ENCODE measurements at places on chromosomes 13 and 19.

- DNase-seq = no peak
Observed at GRCh38 chr13:30676672-30677071, 58.7 kb upstream of the ALOX5AP start.

DNA sequence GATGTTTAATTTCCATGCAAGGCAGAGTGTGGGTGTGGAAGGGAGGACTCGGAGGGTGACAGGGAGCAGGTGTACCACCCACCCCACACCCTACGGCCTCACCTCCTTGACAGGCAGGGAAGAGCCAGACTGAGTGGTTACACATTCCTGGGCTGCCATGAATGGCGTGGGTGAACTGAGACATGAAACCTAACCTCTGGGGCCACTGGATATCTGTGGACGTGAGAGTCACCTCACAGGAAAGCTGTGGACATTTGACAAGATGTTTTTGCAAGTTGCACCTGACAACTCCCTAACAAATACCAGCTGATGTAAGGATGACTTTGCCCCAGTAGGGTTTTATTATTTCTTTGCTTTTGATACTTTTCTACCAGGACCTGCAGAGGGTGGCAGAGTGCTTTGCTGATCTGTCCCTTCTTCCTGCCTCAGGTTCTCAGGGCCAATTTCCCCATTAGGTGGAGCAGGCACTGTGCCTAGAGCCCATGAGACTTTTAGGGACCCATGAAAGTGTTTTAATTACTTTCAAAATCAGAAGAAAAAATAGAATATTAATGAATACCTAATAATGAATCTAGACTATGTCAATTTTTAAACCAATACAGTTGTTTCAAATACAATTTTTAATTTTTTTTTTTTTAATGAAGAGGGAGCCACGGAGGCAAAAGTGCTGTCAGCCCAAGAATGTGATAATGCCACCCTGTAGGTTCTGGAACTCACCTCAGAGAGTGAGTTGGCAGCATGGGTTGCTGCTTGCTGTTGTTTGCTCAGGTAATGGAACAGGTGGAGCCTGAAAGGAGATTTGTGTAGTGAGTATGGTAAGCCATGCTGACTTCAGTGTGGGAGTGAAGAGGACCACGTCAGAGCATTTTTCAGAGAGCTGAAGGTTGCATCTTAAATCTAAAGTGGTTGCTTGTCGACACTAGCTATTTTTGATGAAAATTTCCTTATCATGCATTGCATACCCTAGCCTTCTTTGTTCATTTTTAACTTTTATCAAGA, 58.0 kb upstream of the CYSLTR2 start:
- no peak for DNase-seq

DNA sequence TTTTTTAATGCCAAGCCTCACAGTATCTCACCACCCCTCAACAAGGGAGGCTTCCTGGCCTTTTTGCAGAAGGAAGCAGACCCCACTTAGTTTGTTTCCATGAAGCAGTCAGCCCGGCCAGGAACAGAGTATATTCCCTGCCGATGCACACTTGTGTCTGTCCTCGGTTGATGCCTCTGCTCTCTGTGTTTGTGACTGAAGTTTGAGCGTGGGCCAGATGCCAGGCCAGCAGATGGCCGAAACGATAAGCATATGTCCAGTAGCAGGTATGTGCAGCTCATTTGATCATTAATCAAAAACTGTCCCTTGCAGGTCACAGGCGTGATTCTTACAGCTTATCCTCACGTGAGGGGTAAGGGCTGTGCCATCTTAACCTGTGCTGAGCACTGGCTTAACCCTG, 144.0 kb downstream of the IRS2 start:
- no peak for DNase-seq

DNA sequence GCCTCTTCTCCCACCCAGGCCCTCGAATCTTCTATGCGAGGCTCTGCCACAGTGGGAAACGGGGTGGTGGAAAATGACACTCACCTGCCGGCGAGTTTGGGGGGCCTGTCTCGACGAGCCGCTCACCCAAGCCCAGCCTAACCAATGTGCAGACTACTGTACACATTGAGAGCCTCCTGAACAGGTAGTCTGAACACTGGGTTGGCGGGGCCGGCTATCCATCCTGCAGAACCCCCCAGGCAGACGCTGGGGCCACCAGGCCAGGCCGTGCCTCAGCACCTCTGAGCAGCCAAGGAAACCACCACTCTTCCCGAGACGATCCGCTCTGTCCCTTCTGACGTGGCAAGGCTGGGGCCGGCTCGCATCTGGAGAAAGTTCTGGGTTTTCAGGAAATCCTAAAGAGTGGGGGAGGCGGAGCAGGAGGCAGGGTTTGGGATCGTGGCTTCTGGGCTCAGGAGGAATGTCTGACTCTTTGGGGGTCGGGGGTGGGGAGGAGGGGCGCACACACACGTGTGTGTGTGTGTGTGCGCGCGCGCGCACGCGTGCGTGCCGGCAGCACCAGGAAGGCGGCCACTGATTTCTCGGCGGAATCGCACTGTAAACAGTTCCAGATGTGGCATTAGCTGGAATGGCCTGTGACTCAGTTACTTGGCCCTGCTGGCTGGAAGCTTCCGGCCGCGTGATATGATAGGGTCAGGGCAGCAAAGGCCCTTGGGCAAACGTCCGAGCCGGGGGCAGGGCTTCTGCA, 18.5 kb downstream of the TMED1 start:
- DNase-seq = no peak

- no peak for DNase-seq
Observed at GRCh38 chr19:15995536-15995935, 46.7 kb downstream of the OR10H4 start.

DNA sequence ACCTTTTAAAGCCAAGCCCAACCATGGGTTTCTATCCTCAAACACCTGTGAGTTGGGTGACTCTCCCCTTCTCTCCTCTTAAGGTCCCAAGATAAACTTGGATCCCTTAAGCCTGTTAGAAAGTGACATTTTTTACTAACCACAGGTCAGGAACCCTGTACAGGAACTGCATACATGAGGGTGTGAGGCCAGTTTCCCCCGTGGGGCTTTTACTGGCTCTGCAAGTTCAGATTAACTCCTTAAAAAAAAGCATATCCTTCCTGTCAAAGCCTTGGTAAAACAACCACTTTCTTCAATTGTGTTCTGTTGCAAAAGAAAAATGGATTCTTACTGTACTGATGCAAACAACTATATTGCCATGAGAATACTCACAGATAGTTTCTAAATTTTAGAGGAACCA, 2638.7 kb upstream of the PCDH20 start:
- DNase-seq = no peak

DNA sequence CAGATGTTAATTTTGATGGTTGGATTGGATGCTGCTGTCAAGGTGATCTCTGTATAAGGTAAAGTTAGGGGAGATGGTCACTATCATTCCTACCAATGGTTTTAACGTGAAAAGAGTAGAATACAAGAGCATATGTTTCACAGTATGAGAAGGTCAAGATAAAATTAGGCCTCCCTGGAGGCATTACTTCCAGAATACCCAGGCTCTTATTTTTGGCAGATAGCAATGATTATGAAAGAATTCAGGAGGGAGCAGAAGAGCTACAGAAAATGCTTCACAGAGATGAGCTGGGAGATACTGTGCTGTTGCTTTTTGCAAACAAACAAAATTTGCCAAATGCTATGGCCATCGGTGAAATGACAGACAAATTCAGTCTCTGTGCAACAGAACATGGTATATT, 547.5 kb upstream of the SPRY2 start:
- no peak for DNase-seq

DNA sequence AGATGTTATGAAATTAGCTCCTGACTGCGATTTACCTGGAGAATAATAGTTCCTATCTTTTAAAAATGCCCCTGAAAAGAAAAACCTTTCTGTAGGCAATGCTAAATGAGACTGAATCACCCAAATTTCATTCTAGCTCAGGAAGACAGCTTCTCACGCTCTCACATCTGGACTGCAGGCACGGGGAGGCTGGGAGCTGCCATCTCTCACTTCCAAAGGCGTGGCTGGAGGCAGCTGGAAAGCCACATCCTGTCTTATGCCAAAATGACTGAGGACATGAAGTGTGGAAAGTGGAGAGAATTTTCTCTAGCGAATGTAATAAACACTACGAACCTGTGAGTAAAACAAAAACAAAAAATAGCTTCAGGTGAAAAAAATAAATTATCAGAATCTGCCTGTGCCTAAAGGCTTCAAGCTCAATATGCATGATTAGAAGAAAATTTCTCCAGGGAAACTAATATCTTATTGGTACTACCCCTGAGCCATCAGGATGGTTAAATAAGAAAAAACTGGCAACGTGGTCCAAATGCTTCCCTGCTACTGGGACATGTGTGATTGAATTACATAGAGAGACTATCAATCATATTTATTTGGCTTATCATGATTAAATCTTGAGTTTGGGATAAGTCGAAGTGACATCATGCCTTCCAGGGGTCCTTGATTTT, 58.1 kb upstream of the UBL3 start:
- DNase-seq = no peak

DNA sequence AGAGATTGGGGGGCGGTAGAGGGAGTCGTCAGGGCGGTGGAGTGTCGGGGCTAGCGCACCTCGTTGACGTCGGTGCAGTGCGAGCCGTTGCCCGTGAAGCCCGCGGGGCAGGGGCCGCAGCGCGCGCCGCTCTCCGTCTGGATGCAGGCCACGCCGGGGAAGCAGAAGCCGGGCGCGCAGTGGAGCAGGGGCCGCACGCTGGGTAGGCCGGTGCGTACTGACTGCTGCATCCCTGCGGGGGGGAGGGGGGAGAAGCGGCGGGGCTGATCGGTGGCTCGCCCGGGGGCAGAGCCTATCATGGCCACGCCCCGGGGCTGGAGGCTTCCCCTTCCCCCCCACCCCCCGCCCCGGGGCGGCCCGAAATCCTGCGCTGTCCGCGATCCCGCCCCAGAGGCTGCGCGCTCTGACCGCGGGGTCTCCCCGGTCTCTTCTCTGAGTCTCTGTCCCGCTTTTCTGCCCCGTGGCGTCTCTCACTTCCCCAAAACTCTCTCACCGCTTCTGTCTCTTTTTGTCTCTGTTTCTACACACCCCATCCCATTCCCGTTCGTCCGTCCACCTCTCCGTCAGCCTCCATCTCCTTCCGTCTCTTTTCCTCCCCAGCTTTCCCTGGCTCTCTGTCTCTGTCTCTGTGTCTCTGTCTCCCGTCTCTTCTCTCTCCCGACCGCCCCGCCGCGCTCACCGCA, 1.1 kb downstream of the COMP start:
- peak; percentile 65 for DNase-seq

DNA sequence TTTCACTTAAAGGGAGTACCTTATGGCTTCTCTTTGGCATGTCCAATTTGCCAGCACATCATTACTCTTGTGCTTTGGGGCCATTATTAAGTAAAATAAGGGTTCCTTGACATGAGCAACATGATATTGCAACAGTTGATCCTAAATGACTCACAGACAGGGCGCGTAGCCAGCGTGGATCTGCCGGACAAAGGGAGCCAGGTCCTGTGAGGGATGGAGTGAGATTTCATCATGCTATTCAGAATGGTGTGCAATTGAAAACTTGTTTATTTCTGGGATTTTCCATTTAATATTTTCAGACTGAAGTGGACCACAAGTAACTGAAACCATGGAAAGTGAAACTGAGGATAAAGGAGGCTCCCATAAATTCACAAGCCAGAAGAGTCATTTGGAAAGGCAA, 48.6 kb upstream of the WASF3 start:
- peak; percentile 79 for DNase-seq

GRCh38 chr19:31784671-31785101, 435.4 kb upstream of the TSHZ3 start:
- DNase-seq = no peak

DNA sequence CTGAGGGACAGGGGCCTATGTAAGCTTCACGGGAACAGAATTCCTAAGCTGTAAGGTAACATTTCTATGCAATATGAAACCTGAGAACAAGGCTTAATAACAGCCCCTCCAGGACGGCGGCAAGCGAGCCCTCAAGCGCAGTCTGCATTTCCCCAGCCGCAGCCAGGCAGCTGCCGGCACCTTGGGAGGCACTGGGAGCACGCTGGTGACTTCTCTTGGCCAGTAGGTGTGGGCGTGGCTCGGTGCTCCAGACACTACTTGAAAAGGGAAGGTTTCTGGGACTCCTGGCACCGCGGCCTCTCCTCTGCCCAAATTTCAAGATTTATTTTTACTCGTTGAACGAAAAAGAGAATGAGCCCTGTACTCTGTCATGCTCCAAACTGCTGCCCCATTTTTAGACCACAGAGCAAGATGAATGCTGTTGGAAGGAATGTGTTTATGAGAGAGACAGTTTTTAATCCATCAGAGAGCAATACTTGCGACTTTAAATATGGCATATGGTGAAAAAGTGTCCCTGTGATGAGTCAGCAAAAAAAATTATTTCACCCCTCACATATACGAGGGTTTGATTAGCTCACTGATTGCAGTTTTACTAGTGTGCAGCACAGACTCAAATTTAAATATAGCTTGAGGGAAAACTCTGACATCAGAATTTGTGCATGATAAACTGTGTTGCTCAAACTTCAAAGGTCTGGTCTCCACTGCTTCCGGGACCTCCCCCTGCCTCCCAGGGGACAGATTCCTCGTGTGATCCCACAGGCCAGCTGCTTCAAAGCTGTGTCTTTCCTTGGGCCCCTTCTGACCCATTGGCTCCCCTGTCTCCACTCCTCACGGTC, 81.2 kb downstream of the COL4A2 start:
- no peak for DNase-seq

- no peak for DNase-seq
Observed at GRCh38 chr13:75766636-75767035, 130.5 kb downstream of the LMO7 start.

DNA sequence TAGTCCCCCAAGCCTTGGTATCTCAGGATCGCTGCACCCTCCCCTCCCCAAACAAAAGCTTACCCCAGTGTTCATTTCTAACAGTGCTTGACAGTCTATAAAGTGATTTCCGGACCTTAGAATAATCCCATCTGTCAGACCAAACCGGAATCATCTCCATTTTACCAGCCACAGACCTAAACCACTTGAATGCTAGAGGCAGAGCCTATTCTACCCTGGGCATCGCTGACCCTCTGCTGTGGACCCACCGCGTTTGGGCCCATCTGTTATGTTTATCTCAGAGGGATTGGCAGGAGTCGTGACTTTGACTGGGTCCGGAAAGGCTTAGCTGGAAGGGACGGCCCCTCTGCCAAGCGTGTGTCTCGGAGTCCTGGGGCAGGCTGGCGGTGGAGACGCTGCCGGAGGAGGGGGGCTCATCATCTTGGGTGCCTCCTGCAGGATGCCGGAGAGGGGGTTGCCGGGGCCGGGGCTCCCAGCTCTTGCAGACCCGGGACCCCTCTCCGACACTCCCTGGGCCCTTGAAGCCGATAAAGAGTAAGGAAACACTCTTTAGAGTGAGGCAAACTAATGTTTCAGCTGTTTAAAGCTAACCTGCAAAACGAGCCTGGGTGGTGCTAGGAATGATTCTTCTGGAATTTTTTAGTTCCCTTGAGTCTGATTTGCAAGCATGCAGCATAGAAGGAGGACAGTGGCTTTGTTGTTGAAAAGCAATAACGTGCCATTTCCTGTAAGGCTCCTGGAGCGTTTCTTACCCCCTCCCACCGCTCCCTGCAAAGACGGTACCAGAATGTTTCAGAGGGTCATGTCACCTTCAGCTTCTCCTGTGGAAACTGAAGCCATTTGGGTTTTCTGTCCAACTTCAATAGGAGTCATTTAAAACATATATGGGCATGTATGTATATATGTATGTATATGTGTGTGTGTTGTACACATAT, 1.3 kb downstream of the SLC25A42 start:
- DNase-seq = no peak
